WTC11 (cell line): ENCODE measurements at places on chromosomes 4 and X.

DNA sequence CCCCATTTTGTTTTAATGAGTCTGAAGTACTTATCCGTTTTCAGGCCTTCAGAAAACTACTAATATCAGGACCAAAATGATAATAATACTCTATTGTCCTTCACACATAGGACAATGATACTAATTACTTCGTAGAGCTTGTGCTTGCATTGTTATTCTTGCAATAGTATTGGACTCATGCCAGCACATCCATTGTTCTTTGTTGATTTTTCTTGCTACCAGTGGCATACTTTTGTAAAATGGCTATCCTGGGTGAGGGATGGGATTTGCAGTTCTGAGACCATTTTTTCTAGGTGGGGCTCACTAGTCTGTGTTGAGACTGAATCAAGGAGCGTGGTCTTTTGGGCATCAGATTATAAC lies 195.3 kb downstream of the MAML3 start:
- no peak overlapping the region for H3K4me3 ChIP-seq
- H3K27ac ChIP-seq, result no peak overlapping the region
- H3K27me3 ChIP-seq, result no peaks in the 10 kb centered on the region
- no peak for DNase-seq

- DNase-seq, result no peak
- H3K4me3 ChIP-seq, result no peak overlapping the region
- H3K36me3 ChIP-seq, result peaks cover 41% of the 10 kb centered on the region
- no peak overlapping the region for H3K27ac ChIP-seq
Measured at GRCh38 chr4:48133669-48134068, 381 bp downstream of the TXK start.

DNA sequence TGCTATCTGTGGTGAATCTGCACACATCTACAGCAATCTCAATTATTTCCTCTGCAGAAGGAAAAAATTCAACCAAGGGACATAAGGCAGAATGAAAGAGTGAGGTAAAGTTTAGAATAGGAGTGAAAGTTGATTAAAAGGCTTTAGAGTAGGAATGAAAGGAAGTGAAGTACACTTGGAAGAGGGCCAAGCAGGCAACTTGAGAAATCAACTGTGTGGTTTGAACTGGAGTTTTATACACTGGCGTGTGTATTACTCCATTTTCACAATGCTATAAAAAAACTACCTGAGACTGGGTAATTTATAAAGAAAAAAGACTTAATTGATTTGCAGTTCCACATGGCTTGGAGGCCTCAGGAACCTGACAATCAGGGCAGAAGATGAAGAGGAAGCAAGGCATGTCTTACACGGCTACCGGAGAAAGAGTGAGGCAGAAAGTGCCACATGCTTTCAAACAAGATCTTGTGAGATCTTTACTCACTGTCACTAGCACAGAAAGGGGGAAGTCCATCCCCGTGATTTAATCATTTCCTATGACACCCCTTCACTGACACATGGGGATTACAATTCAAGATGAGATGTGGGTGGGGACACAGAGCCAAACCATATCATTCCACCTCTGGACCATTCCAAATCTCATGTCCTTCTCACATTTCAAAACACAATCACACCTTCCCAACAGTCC lies 234.8 kb downstream of the IL15 start:
- DNase-seq, result no peak
- peaks cover 16% of the 10 kb centered on the region for H3K4me1 ChIP-seq
- no peak overlapping the region for H3K27ac ChIP-seq
- H3K27me3 ChIP-seq, result peaks cover 13% of the 10 kb centered on the region
- H3K36me3 ChIP-seq, result peaks cover 27% of the 10 kb centered on the region
- H3K4me3 ChIP-seq, result no peak overlapping the region

GRCh38 chrX:75596178-75596577 lies 73.3 kb upstream of the ZDHHC15 start:
- peaks cover 2% of the 10 kb centered on the region; the same call in 1 of the 2 replicates for H3K36me3 ChIP-seq
- no peak overlapping the region for H3K4me3 ChIP-seq
- H3K27me3 ChIP-seq, result no peaks in the 10 kb centered on the region
- no peak overlapping the region for H3K27ac ChIP-seq
- DNase-seq, result no peak
